ENCODE measurements at places on chromosomes 16 and 17.

GRCh38 chr17:75260641-75261335, 618 bp downstream of the GGA3 start:
- no peak for DNase-seq

GRCh38 chr17:48804936-48805411, 12.1 kb downstream of the TTLL6 start:
- peak; percentile 13 for DNase-seq

- DNase-seq, result no peak
Observed at GRCh38 chr16:58197314-58198012, 443 bp downstream of the CSNK2A2 start.

DNA sequence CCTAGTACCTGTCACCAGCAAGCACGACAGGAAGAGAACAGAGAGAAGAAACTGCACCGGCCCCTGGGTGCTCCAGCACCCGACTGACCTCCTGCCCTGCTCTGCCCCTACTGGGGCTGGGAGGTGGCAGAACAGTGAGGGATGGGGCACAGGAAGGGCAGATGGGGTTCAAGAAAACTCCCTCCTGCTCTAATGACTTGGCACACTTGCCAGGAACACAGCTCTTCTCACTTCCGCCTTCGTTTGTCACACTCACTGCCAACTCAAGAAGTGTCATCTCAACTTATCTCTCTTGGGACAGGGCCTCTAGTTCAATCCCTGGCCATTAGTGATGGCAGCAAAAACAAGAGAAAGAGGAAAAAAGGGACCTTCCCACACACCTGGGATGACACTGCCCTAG, 42.7 kb upstream of the ICAM2 start:
- DNase-seq, result no peak

GRCh38 chr16:81487301-81487720, 42.7 kb downstream of the CMIP start:
- DNase-seq, result no peak

DNA sequence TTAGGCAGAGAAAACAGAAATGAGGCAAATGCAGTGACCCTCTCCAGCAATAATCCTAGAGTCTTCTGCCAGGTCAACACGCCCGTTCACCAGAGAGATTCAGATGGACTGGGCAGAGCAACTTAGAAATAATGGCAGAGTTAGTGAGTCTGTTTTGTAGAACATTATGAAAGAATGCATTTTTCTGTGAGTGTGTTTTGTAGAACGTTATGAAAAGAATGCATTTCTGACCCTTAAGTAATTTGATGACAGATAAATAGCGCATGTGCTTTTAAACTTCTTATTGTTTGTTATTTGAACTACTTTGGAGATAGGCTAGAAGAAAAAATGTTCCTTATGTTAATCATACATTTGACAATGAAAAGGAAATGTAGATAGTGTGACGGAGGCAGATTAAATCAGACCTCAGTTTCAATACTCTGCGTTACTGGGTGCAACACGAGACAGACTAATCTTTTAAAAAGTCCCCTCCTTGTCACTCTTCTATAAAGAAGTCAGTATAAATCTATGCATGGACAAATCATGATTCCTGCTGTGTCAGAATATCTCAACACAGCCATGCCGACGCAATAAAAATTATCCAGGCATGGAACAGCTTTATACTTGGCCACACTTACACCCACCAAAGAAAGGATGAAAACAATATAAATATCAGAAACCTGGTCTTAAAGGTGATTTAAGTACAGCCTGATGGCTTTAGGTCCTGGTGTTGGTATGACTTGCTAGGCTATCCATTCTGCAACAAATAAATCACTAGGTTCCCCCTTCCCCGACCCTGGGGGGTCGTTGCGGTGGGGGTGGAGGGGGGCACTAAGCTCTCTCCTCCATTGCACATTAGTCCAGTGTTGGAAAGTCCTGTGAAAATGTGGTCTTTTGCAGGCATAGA, 47.8 kb downstream of the MARCHF10 start:
- no peak for DNase-seq

DNA sequence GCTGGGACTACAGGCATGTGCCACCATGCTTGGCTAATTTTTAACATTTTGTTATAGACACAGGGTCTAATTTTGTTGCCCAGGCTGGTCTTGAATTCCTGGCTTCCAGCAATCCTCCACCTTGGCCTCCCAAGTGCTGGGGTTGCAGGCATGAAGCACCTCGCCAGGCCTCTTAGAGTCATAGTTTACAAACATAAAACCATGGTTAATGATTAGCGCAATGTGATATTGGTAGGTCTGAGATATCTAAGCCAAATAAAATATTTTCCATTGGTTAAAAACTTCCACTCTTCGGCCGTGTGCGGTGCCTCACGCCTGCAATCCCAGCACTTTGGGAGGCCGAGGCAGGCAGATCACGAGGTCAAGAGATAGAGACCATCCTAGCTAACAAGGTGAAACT, 16.6 kb downstream of the TXNDC11 start:
- no peak for DNase-seq
